RCC 7860 (cell line): ENCODE measurements at places on chromosomes 16 and 17.

DNA sequence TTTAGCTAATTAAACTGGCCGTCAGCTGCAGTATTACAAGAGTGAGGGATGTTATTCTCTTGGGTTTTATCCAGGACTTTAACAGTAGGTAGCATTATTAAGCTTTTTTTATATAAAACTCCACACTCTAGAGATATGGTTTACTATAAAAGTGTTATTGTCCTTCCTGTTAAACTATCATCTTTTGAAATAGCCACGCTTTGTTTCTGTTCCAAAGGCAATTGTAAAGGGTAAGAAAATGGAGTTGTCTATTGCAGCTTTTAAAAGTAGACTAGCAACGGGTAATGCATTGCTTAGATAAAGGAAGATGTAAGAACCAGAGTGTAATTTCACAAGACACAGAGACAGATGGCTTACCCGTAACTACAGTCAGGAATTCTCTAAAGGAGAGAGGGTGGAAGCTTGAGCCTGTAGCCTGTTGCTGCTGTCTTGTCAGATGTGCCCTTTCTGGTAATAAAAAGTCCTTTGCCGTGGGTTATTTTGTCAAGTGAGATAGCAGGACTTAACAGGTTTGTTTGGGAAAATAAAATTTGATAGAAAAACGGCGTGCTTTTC, 56.4 kb downstream of the WWOX start:
- no peak for DNase-seq

- no peak for DNase-seq
These were observed 116.7 kb upstream of the CHMP6 start for GRCh38 chr17:80874866-80875445.

- DNase-seq: no peak
These were observed 928.0 kb upstream of the SOX9 start for GRCh38 chr17:71192848-71193247.

- no peak for DNase-seq
These were observed 1.7 kb downstream of the PER1 start for GRCh38 chr17:8150194-8151119.

GRCh38 chr16:22977294-22977697, 163.3 kb downstream of the HS3ST2 start:
- DNase-seq: no peak

- no peak for DNase-seq
These were observed 326.2 kb upstream of the HSBP1 start for GRCh38 chr16:83481589-83481988.

DNA sequence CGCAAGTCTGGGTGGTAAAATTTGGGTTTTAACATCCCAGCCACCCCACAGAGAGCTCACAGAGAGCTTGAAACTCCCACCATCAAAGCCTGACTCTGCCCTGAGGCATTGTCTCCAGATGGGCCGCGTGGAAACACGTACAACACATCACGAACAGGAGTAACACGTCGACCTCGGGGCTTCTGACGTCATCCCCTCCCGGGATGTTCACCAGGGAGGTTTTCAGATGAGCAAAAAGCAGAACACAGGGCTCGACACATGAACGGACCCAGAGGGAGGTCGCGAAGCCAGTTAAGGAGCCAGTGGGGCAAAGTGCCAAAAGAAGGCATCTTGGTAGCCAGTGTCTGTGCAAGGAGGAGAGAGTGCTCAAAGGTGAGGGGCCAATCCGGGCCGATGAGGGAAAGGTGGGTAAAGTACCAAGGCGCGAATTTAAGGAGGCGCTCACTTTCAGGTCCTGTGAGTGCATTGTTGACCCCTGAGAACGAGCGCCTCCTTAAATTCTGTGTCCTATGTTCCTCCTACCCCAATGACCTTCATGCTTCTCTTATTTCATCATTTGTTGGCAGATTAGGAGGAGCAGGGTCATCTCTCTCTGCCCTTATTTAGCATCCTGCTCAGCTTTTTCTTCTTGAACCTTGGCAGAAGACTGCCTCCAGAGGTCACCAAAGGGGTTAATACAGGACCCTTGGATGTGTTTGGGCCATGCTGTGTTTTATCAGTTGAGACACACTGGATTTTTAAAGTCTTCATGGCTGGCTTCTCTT, 5.6 kb downstream of the RCVRN start:
- DNase-seq: no peak
